ENCODE measurements at places on chromosomes 5 and 9.

GRCh38 chr9:112939418-112939817 lies 48.7 kb upstream of the SLC46A2 start:
- H3K4me3 ChIP-seq, result no peak overlapping the region
- H3K27ac ChIP-seq, result no peak overlapping the region
- no peaks in the 10 kb centered on the region for H3K4me1 ChIP-seq
- no peak for DNase-seq

DNA sequence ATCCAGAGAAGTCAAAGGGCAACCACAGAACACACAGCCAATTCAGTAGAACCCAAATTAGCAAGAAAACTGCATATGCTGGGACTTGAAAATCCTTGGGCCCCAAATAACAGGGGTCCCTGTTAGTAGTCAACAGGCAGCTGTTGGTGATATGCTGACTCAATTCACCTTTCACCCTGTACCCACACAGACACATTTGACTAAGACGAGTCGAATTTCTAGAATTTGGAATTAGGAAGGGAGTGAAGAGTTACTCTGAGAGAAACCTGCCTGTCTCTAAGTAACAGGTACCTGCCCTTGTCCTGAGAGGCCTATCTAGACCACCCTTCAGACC lies 821 bp upstream of the VCP start:
- H3K27ac ChIP-seq, result no peak overlapping the region
- H3K4me1 ChIP-seq, result peaks cover 27% of the 10 kb centered on the region
- H3K27me3 ChIP-seq, result no peaks in the 10 kb centered on the region
- H3K4me3 ChIP-seq, result no peak overlapping the region

DNA sequence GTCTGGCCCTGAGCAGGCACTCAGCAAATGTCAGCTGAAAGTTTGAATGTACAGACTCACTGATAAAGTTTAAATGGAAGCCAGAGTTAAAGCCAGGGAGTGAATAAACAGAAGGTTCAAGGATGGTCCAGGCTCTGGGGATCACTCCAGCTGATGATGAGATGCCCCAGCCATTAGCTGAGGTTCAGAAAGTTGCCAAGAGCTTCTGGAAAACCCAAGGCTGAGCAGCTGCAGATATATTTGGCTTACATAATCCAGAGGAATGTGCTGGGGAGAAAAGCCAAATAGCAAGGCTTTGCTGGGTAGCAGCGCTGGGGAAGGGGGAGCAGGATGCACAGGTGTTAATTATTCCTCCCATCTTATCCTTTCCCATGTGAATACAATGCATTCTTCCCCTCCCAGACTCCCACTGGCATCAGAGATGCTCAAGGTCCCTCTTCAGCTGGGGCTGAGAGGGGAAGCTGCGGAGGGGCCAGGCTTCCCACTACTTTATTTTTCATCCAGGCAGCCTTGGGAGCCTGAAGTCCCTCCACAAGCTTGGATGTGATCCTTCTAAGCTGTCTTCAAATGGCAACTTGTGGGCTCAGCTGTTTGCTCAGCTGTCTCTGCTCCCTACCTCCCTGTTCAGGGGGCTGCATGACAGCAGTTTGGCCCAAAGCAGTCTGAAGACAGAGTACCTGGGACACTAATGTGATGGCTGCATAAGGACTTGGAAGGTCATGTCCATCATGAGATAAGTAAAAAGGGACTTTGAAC lies 341.2 kb downstream of the TRIM32 start:
- no peak for DNase-seq
- H3K36me3 ChIP-seq, result no peaks in the 10 kb centered on the region
- no peaks in the 10 kb centered on the region for H3K4me1 ChIP-seq

DNA sequence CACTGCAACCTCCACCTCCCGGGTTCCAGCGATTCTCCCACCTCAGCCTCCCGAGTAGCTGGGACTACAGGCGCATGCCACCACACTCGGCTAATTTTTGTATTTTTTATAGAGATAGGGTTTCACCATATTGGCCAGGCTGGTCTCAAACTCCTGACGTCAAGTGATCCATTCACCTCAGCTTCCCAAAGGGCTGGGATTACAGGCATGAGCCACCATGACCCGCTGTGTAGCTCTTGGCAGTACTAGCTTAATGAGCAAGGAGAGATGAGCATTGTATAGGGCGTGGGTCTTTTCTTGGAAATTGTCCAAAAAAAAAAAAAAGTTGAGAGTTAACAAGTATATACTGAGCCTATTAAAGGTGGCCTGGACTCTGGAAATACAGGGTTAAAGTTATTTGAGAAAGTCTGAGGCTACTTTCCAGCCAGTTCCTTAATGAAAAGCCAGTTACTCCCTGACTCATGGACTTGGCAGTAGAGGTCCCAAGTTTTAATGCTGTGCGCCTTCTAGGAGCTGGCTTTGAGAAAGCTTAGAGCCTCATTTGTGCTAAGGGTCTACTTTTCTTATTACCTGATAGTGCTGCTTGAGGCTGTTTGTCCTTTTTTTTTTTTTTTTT lies 4.2 kb upstream of the FGF18 start:
- no peak overlapping the region for H3K4me3 ChIP-seq
- no peak for DNase-seq
- peaks cover 10% of the 10 kb centered on the region for H3K4me1 ChIP-seq
- H3K36me3 ChIP-seq, result peaks cover 17% of the 10 kb centered on the region

DNA sequence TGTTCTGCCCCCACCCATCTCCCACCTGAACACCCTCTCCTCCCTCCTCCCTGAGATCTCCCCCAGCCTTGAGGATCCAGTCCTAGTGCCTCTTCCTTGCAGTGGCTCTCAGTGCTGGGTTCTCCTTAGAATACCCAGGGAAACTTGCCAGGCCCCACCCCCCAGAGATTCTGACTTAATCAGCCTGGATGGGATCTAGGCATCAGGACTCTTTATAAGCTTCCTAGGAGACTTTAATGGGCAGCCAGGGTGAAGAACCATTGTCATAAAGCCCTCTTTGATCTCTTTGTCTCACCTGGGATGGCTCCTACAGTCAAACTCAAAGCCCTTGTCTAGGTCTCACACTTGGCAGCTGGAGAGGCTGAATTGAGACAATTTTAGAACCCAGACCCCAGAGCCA lies 8.6 kb upstream of the GLIS3 start:
- H3K4me3 ChIP-seq, result no peak overlapping the region
- H3K36me3 ChIP-seq, result no peaks in the 10 kb centered on the region
- H3K4me1 ChIP-seq, result peaks cover 17% of the 10 kb centered on the region
- no peak overlapping the region for H3K27ac ChIP-seq
- H3K27me3 ChIP-seq, result no peaks in the 10 kb centered on the region

DNA sequence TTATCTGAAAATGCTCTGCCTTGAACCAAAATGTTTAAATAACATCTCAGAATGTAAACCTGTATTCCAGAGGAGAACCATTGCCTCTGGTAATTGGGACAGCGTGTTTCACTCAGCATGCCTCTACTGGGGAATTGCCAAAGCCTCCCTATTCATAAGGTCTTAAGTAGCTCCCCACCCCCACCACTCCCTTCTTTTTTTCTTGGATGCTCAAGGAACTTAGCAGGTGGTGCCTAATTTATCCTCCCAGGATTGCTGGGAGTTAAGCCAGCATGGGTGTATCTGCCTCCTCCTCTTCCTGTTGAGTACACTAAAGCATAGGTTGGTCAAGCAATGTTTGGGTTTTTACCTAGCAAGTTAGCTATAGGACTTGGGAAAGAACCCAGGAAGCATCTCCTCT lies 220.2 kb downstream of the DMAC1 start:
- H3K27me3 ChIP-seq, result no peaks in the 10 kb centered on the region
- no peak for DNase-seq
- no peak overlapping the region for H3K27ac ChIP-seq
- no peaks in the 10 kb centered on the region for H3K4me1 ChIP-seq
- H3K4me3 ChIP-seq, result no peak overlapping the region

GRCh38 chr5:24347158-24347557 lies 297.6 kb downstream of the CDH10 start:
- no peak overlapping the region for H3K27ac ChIP-seq
- no peak for DNase-seq
- no peak overlapping the region for H3K4me3 ChIP-seq

GRCh38 chr5:24681106-24681505 lies 36.3 kb upstream of the CDH10 start:
- H3K36me3 ChIP-seq, result no peaks in the 10 kb centered on the region
- H3K27me3 ChIP-seq, result no peaks in the 10 kb centered on the region
- H3K4me3 ChIP-seq, result no peak overlapping the region
- DNase-seq, result no peak

- H3K4me1 ChIP-seq, result no peaks in the 10 kb centered on the region
- DNase-seq, result no peak
- H3K36me3 ChIP-seq, result no peaks in the 10 kb centered on the region
- no peaks in the 10 kb centered on the region for H3K27me3 ChIP-seq
- H3K27ac ChIP-seq, result no peak overlapping the region
These were observed 512.9 kb downstream of the HINT1 start for GRCh38 chr5:130652176-130652575.

GRCh38 chr5:10990634-10991033 lies 229.6 kb upstream of the DAP start:
- no peak for DNase-seq
- H3K4me3 ChIP-seq, result no peak overlapping the region
- H3K4me1 ChIP-seq, result no peaks in the 10 kb centered on the region
- H3K27me3 ChIP-seq, result no peaks in the 10 kb centered on the region
- no peak overlapping the region for H3K27ac ChIP-seq
- no peaks in the 10 kb centered on the region for H3K36me3 ChIP-seq

DNA sequence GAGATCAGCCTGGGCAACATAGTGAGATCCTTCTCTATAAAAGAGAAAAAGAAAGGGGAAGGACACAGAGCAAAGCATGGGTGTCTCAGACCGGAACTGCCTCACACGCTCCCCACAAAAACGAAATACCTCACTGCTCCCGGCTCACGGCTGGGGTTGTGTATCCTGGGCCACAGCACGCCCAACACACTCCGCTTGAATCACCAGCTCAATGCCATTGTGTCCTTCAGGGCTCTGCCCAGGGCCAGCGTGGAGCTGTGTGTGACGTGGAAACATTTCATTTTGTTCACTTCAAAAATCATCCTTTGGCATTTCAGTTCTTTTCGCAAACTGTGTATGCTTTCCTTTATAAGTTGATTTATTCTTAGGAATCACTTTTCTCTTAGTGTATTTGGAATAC lies 279.5 kb downstream of the IRX1 start:
- no peaks in the 10 kb centered on the region for H3K4me1 ChIP-seq
- DNase-seq, result no peak
- no peaks in the 10 kb centered on the region for H3K27me3 ChIP-seq
- no peaks in the 10 kb centered on the region for H3K36me3 ChIP-seq
- no peak overlapping the region for H3K4me3 ChIP-seq

- H3K4me1 ChIP-seq, result peaks cover 20% of the 10 kb centered on the region
- H3K4me3 ChIP-seq, result no peak overlapping the region
- no peak overlapping the region for H3K27ac ChIP-seq
- H3K36me3 ChIP-seq, result no peaks in the 10 kb centered on the region
- DNase-seq, result no peak
These were observed 30.5 kb downstream of the TRIO start for GRCh38 chr5:14173377-14174229.

GRCh38 chr9:116157436-116158138 lies 4.0 kb downstream of the PAPPA start:
- H3K4me1 ChIP-seq, result peaks cover 3% of the 10 kb centered on the region
- H3K27ac ChIP-seq, result no peak overlapping the region
- no peak overlapping the region for H3K4me3 ChIP-seq
- no peaks in the 10 kb centered on the region for H3K36me3 ChIP-seq

- H3K36me3 ChIP-seq, result peaks cover 4% of the 10 kb centered on the region
- peaks cover 54% of the 10 kb centered on the region for H3K4me1 ChIP-seq
- H3K27ac ChIP-seq, result peak overlapping the region; percentile 32
These were observed 29.6 kb downstream of the MAML1 start for GRCh38 chr5:179762079-179762780.

GRCh38 chr9:126791406-126792230 lies 13.2 kb upstream of the ZBTB43 start:
- no peak for DNase-seq
- no peaks in the 10 kb centered on the region for H3K36me3 ChIP-seq
